Left kidney (tissue), 8 donors: ENCODE measurements at places on chromosomes 6 and 20.
A peak's percentile ranks its signal among the peaks of the same experiment; 100 is the strongest.

DNA sequence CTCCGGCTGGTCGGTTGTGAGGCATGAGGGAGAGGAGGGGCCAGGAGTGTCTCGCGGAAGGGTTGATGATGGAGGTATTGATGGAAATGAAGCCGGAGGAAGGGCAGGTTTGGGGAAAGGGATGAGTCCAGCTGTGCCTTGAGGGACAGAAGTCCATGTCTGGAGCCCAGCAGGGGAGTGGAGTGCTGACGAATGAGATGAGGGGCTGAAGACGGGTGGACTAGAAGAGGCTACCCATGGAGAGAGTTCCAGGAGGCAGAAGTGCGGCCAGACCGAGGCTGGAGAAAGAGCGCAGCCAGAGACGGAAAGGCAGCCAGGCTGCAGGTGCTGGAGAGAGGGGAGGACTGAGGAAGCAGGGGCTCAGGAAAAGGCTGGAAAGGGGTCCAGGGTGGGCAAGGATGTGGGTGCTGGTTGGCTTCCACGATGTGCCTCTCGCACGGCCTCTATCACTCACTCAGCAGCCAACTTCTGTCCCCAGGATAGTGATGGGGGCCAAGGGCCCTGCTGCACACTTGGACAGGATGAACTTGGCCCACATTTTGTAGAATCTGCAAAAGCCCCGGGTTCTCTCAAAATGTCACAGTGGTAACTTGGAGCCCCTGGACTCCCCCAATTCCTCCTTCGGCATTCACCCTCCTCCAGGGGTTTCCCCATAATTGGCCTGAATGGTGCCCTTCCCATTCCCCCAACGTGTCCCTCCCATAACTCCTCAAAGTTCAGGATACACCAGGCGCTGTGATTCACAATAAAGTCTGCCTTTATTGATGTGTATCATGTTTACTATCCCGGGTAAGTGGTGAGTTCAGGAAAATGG, 627 bp upstream of the EIF6 start:
- DNase-seq, result no peak

GRCh38 chr20:57709823-57710799, at the start of gene PMEPA1:
TSS of gene PMEPA1 (minus strand) at chr20:57710015. CDS start at chr20:57709582, 433 bp downstream.
- DNase-seq, result peak; percentile 95

DNA sequence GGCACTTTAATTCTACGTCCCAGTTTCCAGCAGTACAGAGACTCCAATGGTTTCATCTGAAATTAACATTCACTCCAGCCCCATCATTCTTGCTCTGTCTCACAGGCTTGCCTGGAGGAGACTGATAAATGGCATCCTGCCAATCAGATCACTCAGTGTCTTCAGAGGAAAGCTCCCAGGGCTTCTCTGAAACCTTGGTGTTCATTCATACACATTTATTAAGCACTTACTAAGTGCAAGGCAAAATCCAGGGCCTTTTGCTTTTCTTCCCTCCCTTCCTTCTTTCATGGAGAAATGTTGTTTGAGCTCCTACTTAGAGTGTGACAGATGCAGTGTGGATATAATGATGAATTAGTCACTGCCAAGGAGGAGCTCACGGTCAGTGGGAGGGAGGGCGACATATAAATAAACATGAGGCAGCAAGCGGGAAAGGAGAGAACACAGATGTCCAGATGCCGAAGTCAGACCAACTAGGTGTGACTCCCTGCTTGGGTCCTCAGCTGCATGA, 106.7 kb upstream of the DTNBP1 start:
- no peak for DNase-seq

DNA sequence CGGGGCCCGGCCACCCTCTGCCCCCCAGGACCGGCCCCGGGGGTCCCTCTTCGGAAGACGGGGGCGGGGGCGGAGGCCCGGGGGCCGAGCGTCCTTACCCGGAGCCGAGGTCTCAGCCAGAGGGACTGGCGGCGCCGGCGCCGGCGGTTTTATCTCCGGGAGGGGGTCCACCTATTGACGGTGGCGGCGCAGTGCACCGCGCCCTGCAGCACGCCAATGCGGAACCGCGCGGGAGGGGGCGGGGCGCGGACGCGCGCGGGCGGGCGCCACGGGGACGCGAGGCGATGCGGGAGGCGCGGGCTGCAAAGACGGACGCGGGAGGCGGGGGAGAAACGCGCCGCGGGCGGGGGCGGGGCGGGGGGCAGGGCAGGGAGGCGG, at the start of gene EEF1A2:
Gene EEF1A2, minus strand, starts transcription at position 124 of the 378 bp plus-strand sequence. CDS start 1,320 bp downstream, outside the sequence.
- no peak for DNase-seq

- no peak for DNase-seq
These were observed 425.6 kb downstream of the PLCB1 start for GRCh38 chr20:8557711-8558110.

- no peak for DNase-seq
These were observed 86.3 kb downstream of the CHMP4B start for GRCh38 chr20:33897313-33897912.

DNA sequence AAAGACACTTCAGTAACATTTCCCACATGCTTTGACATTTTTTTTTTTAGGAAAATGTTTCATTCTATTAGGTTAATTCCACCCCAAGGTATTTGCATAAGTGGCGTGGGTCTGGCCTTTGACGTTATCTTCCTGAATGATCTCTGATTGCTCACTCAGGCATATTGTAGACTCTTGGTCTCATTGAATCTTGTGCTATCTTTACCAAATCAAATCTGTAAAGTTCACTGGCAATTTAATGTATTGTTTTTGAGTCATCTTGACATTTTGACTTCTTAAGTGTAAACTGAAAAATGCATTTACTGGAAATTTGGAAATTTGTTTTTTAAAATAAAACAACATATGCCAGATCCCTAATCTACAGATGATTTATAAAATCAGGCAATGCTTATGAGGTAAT, 16.0 kb upstream of the VIP start:
- no peak for DNase-seq
